ENCODE measurements at places on chromosomes 2 and 18.

DNA sequence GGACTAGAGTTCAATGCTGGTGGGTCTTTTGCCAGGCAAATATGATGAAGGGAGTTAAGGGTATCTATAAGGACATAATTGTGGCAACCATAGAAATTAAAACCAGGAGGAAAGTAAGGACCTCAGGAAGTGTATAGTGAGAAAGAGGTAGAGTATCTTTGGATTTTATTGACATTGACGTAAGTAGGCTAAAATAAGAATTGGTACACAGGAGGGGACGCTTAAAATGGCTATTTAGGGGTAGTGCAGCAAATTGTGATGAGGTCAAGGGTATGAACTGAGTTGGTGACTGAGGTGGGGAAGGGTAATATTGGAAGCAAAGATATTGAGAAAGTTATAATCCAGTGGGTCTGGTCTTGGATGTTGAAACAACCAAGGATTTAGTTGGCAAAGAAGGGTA lies 42.7 kb downstream of the MARCHF7 start:
- DNase-seq: no peak

DNA sequence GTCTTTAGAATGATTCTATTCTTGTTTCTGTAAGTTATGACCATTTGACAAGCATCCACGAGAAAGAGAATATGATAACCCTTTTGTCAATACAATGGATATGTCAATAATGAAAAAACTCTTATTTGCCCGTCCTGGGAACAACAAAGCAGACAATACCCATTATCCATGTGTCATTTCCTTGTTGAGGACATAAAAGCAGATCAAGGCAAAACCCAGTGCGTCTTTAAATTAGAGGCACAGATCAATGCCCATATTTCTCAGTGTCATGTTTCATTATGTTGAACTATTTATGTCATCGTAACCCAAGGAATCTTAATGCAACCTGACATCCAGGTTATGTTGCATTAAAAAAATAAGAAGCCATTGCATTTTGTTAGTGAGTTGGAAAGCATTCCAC lies 365.0 kb upstream of the CELF4 start:
- DNase-seq: no peak

DNA sequence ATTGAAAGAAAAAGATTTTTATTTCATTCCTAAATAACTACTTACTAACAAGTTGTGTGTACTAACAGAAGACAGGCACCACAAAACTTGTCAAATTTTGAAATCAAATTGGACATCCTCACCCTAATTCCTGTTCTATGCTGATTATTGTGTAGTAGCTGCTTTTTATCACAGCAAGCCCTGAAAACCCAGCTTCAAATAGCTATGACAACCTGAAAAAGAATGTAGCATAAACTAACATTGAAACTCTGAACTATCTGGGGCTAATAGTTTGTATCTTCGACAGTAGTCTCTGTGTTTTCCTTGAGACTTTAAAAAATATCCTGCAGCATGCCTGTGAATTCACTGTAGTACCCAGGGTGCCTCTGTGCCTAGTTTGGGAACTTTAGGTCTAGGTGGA lies 122.6 kb downstream of the WDPCP start:
- no peak for DNase-seq

- peak; percentile 93 for DNase-seq
Observed at GRCh38 chr2:9142551-9143263, 63.9 kb upstream of the ASAP2 start.

DNA sequence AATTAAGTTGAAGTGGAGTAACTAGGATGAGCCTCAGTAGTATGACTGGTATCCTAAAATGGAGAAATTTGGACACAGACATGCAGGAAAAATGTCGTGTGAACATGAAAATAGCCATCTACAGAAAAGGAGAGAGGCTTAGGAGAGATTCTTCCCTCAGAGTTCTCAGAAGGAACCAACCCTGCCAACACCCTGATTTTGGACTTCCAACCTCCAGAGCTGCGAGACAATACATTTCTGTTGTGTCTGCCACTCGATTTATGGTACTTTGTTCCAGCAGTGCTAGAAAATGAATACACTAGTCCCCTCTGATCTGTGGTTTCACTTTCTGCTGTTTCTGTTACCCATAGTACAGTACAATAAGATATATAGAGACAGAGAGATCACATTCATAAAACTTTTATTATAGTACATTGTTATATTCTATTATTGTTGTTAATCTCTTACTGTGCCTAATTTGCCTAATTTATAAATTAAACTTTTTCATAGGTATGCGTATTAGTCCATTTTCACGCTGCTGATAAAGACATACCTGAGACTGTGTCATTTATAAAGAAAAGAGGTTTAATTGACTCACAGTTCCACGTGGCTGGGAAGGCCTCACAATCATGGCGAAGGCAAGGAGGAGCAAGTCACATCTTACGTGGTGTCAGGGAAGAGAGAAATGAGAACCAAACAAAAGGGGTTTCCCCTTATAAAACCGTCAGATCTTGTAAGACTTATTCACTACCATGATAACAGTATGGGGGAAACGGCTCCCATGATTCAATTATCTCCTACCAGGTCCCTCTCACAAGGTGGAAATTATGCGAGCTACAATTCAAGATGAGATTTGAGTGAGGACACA lies 41.3 kb downstream of the PLEKHA3 start:
- DNase-seq: no peak

- no peak for DNase-seq
Observed at GRCh38 chr2:237540223-237540775, 26.1 kb upstream of the PRLH start.

DNA sequence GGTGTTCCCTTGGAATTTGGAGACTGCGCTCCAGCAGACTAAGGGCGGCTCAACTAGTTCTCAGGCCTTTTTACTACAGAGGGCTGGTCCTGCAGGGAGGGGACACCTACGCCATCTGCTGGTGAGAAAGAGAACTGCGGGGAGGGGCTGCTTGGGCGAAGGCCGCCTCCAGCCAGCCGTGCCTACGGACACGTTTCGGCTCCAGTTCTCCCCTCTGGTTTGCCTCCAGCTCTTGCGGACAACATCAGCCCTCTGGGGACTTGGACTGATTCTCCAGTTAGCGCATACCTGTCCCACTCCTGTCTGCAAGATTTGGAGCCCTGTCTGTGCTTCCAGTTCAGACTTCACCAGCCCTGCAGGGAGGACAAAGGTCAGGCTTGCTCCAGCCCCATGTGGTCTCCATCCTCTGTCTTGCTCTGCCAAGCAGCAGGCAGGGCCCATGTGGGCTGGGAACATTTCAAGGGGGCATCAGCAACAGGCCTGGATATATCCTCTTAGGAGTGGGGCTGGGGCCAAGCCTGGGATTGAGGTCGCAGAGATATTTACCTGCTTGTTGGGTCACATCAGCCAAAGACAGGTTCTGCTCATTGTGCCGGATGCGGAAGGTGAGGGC lies 10.3 kb downstream of the PTPRN start:
- peak; percentile 93 for DNase-seq

DNA sequence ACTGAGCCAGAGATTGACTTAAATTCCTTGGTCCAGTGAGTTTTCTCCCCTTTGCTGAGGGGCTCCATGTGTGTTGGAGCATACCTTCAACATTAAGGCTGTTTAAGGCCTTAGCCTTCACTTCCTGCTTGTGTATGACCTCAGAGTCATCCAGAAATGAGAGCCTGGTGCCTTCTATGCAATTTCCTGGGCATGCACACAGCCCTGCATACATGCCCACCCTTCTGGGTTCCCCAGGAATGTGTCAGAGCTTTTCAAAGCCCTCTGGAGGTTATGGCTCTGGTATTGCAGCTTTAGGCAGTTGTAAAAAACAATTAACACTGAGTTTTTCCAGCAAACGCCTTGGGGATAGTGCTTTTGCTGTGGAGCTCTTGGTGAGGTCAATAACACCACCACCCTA lies 16.7 kb downstream of the IL1R1 start:
- DNase-seq: no peak

DNA sequence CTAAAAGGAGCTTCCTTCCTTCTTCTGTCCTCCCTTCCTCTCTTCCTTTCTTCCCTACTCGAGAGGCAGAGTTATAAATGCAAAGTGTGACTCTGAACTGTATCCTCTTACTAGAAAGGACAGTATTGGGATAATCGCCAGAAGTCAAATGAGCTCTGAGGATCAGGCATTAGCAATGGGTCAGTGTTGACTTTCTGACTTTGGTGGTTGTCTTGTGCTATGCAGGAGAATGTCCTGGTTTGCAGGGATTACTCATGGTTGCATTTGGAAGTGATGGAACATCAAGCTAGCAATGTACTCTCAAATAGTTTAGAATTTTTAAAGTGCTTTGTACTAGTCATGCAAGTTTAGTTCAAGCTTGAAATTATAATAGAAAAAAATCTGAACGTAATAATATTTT lies 115.6 kb downstream of the TXNL1 start:
- DNase-seq: no peak

- DNase-seq: peak; percentile 16
Observed at GRCh38 chr2:152468899-152469692, 134.1 kb downstream of the FMNL2 start.

DNA sequence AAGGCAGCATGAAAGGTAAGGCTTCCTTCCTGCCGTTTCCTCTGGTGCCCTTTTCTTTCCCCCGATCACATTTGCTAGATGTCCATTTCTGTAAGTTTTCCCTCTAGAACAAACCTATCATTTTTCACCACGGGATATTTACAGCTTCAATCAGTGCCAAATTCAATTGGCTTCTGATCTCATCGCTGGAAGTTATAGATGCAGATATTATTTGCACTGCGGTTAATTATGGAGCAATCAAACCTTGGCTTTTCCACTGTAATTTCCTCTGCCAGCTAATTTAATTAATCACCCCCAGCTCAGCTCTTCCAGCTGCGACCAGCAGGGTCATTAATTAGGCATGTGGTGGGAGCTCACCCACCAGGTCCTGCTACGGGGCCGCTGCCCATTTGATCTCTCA lies 86.1 kb downstream of the GBX2 start:
- no peak for DNase-seq

GRCh38 chr2:16674154-16674553 lies 8.5 kb upstream of the CYRIA start:
- DNase-seq: no peak

DNA sequence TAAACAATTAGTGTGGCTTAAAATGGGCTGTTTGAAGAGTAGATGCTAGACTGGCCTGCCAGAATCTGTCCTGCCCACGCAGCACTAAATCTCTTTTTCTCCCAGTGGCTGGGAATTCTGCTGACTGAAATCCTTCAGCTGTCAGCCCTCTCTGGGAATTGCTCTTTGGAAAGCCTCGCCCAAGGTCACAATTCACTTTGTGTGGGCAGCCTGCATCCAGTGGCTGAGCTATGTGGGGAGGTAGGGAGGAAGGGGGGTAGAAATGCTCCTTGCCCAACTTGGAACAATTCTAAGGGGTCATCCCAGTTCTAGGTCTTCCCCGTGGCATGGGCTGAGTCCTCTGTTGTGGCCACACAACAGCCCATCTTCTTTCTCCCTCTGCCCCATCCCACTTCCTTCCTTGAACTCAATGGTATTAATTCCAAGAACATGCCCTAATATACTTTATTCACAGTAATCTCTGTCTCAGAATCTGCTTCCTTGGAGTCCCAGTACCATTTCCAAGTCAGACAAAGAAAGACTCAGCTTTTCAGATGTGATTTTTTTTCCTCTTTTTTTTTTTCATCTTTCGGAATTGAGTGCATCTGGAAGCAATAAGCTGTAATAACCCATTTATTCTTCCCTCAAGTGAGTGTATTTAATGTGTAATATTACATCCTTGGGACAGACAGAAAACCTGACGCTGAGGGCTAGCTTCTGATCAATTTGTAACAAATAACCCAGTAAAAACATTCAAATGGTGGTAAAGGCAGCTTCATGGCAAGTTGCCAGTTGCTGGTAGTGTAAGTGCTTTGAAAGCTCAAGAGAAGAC lies 189.4 kb downstream of the GPD2 start:
- DNase-seq: no peak

DNA sequence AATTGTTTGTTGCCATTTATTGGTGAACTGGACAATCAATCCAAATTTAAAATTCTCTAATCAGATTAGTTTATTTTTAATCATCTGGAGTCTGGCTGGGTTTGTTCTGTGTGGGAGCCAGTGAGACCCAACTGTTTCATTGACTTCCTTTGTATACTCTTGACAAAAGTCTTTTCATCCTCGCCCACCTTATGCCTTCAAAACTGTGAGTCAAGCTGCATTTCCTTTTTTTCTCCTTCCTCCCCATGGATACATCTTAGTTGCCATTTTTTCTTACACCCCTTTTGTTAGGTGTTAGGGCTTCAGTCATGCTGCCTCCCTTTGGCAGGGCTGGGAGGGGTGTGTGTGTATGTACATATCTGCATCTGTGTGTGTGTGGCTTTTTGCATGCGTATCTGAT lies 117.6 kb downstream of the PRKCE start:
- no peak for DNase-seq

DNA sequence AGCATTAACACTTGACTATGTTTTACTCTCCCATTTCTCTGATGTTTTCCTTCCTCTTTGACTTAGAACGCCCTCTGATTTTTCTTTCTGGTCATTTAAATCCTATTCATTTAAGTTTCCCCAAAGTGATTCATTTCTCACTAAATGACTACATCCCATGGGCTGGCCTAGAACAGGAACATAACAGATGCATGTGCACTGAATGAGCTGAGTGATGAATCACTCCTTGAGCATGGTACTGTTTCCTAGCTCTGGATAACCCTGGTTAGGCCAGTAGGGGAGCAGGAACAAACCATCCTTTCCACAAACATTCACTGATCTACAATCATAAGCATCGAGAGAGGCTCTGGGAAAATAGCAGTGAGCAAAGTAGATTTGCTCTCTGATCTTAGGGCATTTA lies 221.9 kb upstream of the SETBP1 start:
- no peak for DNase-seq

DNA sequence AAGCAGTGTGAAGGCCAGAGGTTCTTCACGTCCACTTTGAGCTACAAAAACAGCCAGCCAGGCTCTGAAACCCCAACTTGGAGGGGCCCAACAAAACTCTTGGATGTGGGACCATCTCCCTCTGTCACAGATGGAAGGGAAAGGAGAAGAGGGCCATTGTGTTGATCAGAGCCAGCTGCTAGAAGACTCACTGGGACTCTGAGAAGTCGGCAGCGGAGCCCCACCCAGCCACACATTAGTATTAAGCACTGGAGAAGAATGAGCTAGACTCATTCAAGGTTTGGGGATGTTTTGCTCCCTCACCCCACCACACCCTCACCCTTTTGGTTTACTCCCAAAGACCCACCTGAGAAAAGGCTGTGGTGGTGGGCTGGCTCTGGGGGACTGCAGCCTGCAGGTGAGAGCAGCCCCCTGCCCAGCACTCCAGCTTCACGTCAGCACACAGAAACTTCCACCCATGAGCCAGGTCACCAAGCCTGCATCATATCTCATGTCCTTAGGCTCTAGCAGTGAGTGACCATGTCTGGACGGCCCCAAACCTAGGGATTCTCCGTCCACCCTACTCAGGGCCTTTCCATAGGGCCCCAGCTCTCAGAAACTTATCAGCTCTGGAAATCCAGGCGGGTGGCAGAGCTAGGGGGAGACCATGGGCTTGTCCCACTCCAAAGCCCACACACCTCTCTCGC lies 12.6 kb downstream of the TEX51 start:
- no peak for DNase-seq

GRCh38 chr2:180001726-180002125 lies 5.4 kb downstream of the CWC22 start:
- no peak for DNase-seq

GRCh38 chr18:69349912-69350597 lies 50.6 kb upstream of the DOK6 start:
- no peak for DNase-seq

GRCh38 chr18:51891876-51892275 lies 448.1 kb upstream of the DCC start:
- DNase-seq: no peak

- DNase-seq: no peak
Observed at GRCh38 chr18:74589811-74590210, 7.9 kb upstream of the ZNF407 start.

- DNase-seq: no peak
Observed at GRCh38 chr2:197803033-197803444, 1.4 kb upstream of the PLCL1 start.

All from transverse colon (tissue), 4 donors.